GM23338 (cell line): ENCODE measurements at places on chromosomes 1 and 21. TPM values are rescaled to one million over a fixed set of nuclear protein-coding genes. Genes with fewer than 3 reads are reported as not detected.

Gene FCGR1A
- total RNA-seq, result not detected in 2 replicates

Gene LCE2A
- not detected in 2 replicates for total RNA-seq

Gene MMP23B
- 12.5 and 15.8 TPM in 2 replicates for total RNA-seq

Gene FAM177B
- not detected in 2 replicates for total RNA-seq

Gene PDZK1
- total RNA-seq, result not detected in 2 replicates

Gene VASH2
- 305 and 381 TPM in 2 replicates for total RNA-seq

Gene PRAMEF13
- total RNA-seq, result not detected in 2 replicates

Gene RGL1
- 2.1 and 2.6 TPM in 2 replicates for total RNA-seq

Gene PTPN22
- total RNA-seq, result not detected in 2 replicates

Gene KISS1
- total RNA-seq, result 0.70 TPM in 1 of 2 replicates, not detected in the other

Gene HNRNPU
- total RNA-seq, result 630 and 687 TPM in 2 replicates

Gene PATJ
- 43.0 and 68.4 TPM in 2 replicates for total RNA-seq

Gene SIK1
- total RNA-seq, result 1.1 and 13.8 TPM in 2 replicates

Gene TENT5C
- 0.80 and 1.2 TPM in 2 replicates for total RNA-seq

Gene IL20
- not detected in 2 replicates for total RNA-seq

Gene SPATA17
- total RNA-seq, result 1.3 and 3.5 TPM in 2 replicates

Gene HES5
- total RNA-seq, result 0.21 TPM in 1 of 2 replicates, not detected in the other

Gene OR2G6
- not detected in 2 replicates for total RNA-seq

DNA sequence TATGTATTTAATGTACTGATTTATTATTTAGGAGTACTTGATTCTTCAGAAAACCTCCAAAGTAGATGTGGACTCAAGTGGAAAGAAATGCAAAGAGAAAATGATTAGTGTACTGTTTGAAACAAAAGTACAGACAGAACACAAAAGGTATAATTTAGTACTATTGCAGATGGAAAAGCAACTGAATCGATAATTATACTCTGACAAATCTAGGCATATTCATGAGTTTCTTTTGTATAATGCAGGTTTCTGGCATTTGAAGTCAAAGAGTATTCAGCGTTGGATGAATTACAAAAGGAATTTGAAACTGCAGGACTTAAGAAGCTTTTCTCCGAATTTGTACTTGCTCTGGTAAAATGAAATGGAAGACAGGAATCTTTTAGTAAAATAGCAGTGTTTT, 12.5 kb downstream of the RWDD3 start:
- DNase-seq, result peak; percentile 11

DNA sequence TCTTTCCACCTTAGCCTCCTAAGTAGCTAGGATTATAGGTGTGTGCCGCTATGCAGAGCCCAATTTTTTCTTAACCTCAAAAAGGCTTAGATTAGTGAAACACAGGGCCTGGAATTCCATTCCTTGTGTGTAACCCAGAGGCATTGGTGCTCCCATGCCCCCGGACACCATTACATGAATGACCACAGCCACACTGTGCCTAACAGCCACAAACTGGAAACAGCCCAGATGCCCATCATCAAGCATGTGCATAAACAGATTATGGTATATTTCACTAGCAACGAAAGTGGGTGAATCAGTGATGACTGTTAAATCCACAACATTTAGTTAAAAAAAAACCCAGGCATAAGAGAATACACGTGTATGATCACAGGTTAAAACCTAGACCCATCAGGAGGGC, 24.4 kb downstream of the ADAM30 start:
- DNase-seq, result no peak

- DNase-seq, result no peak
Measured at GRCh38 chr1:45995298-45995697, 137.1 kb downstream of the PIK3R3 start.

- DNase-seq, result no peak
Measured at GRCh38 chr1:221187174-221187573, 307.9 kb downstream of the HLX start.

DNA sequence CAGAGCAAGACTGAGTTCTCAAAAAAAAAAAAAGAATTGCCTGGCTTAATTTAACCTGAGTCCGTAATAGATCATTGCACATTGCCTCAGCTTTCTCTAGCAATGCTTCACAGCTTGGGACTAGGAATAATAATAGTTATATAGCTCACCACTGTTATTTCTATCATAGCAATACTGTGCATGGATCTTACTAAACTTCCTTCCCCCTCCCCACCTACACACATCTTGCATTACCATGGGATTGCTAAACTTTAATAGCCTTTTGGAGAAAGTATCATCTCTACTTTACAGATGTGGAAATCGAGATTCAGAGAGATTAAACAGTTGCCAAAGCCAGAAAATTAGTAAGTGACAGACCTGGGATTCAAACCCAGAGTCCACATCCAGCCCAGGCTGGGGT, 99.4 kb downstream of the ATP5PO start:
- DNase-seq, result no peak

GRCh38 chr1:95236784-95237575, 3.0 kb downstream of the RWDD3 start:
- DNase-seq, result no peak

- no peak for DNase-seq
Measured at GRCh38 chr21:34046917-34047316, 26.5 kb upstream of the MRPS6 start.

- no peak for DNase-seq
Measured at GRCh38 chr1:117321680-117322609, 45.3 kb upstream of the MAN1A2 start.

GRCh38 chr1:7528386-7529198, 242.5 kb upstream of the VAMP3 start:
- no peak for DNase-seq

GRCh38 chr1:35398739-35399138, 130.2 kb downstream of the ZMYM4 start:
- DNase-seq, result no peak

DNA sequence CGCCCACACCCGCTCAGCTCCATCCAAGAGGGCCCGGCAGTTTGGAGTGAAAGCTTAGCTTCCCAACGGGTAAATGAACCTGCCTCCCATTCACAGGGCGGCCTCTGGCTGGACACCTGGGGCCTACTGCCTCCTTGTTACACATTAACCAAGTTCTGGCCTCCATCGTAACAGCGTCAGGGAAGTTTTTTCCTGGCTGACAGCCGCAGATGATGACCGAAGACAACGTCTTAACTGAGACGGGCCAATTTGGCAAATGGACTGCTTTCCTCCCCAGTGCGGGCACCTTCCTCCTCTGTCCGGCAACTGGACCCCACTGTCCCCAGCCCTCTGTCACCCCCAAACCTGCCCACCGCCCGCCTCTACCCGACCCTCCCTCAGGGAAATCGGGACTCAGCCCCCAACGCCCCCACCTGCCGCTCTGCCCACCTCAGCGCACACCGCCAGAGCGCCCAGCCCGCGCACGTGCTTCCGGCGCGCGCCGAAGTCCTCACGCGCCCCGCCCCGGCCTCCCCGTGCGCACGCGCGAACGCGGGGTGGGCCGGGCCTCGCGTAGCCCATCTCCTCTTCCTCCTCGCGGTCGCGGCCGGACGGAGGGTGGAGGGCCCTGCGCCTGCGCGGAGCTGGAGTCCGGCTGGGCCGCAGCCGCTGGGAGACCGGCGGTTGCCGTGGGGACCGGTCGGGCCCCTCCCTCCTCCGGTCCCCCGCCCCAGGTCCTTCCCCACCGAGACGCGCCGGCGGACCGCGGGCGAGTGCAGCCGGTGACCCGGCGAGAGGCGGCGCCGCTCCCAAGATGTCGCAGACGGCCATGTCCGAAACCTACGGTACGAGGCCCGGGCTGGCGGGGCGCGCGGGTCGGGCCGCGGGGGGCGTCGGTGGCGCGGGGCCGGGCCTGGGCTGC, at the start of gene RAB4A:
Gene RAB4A (plus strand): TSS at position 565 of the 901 bp plus-strand sequence. CDS start 229 bp downstream, at position 794.
- DNase-seq, result peak; percentile 86

GRCh38 chr1:44029260-44029910, 1.9 kb downstream of the SLC6A9 start:
- DNase-seq, result peak; percentile 73

- peak; percentile 42 for DNase-seq
Measured at GRCh38 chr1:39082010-39082799, 56.1 kb downstream of the NDUFS5 start.

- no peak for DNase-seq
Measured at GRCh38 chr1:53143527-53143926, 1.1 kb upstream of the SLC1A7 start.

DNA sequence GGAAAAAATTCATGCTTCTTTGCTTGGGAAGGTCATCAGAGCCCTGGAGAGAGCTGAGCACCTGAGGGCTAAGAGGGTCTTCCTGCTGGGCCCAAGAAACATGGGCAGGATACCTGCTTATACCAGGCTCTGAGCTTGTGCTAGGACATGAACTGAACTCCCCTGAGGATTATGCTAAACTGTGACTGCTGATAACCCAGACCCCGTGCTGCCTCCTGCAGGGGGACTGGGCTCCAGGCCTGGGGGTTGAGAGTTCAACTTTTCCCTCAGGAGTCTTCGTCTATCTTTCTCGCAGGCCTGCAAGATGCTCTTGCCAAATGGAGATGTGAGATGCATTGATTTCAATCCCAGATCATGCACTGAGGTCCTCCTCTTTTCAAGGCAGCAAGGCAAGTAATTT, 368.5 kb downstream of the HHAT start:
- peak; percentile 6 for DNase-seq

DNA sequence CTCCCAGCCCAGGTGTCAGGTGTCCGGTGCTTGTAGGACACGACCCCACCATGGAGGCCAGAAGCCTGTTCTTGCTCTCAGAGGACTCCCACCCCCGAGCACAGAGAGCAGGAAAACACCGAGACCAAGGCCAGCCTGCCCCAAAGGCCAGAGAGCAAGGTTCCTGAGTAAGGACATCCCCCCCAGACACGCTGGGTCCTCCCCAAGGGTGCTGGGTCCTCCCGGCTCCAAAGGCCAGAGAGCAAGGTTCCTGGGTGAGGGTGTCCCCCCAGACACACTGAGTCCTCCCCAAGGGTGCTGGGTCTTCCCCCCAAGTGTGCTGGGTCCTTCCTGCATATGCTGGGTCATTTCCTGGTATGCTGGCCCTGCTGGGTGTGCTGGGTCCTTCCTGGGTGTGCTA, 40.0 kb downstream of the MEGF6 start:
- DNase-seq, result no peak

DNA sequence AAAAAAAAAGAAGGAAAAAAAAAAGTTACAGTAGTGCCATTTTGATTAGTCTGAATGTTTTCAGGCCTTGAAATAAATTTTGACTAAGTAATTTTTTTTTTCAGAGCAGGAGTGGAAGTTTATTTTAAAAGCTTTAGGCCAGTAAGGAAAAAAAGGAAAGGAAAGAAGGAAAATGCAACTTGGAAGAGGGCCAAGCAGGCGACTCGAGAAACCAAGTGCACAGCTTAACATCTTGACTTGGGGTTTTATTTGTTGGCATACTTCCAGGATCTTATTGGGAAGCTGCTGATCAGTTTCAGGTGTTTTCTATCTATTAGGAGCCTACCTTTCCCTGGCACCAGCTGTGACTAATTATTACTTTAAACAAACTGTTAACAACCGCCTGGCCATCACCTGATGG, 41.7 kb downstream of the ATF3 start:
- DNase-seq, result no peak

GRCh38 chr1:22747735-22748073, 37.1 kb downstream of the EPHB2 start:
- no peak for DNase-seq

- DNase-seq, result no peak
Measured at GRCh38 chr1:179310721-179311120, 17.1 kb downstream of the SOAT1 start.

- DNase-seq, result no peak
Measured at GRCh38 chr1:156402331-156403020, 33.5 kb downstream of the RHBG start.

DNA sequence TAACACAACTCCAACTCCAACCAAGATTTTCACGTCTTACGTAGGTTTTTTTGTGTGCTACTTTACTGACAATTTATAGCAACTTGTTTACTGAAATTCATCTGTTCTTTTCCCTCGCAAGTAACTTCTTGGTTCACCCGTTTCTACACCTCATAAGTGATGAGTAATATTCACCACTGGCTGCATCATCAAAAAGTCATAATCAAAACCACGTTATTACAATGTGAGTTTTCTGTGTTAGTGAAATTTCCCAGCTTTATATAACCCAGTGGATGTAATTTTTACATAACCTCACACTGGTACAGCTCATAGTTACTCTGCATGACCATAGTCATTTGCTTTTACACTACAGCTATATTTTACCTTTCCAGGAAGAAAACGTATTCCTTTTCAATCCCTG, 401.1 kb upstream of the LYPLAL1 start:
- no peak for DNase-seq

GRCh38 chr1:217066794-217067193, 343.6 kb upstream of the ESRRG start:
- DNase-seq, result no peak

DNA sequence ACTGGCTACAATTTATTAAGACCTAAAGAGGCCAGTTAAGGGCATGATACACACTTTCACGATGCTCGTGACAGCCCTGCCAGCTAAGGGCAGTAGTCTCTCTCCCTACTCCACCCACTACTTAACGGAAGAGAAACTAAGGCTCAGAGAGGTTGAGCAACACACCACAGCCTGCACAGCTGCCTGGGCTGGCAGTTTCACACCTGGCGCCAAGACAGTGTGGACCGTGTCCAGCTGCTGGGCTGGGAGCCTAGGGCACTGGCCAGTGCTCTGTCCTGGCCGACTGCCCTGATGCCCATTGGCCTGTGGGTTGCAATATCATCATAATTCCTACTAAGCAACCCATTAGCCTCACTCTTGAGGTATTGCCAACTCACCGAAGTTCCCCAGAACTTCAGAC, 27.6 kb downstream of the TENT5C start:
- no peak for DNase-seq

- no peak for DNase-seq
Measured at GRCh38 chr1:185050823-185051451, 5.6 kb downstream of the RNF2 start.

- DNase-seq, result no peak
Measured at GRCh38 chr1:2445823-2446215, 30.3 kb upstream of the PLCH2 start.
